AG08395 (cell line): ENCODE measurements at places on chromosomes 5 and 9.
A peak's percentile ranks its signal among the peaks of the same experiment; 100 is the strongest.

GRCh38 chr5:150085191-150085912 is 1.0 kb downstream of the CSF1R start:
- DNase-seq = no peak

- DNase-seq = peak; percentile 82
Observed at GRCh38 chr9:128724744-128725211, 851 bp upstream of the ZDHHC12 start.

GRCh38 chr5:148091991-148092964 is 28.5 kb downstream of the SPINK5 start:
- DNase-seq = no peak

- no peak for DNase-seq
Observed at GRCh38 chr5:111472579-111472978, 39.8 kb downstream of the STARD4 start.

DNA sequence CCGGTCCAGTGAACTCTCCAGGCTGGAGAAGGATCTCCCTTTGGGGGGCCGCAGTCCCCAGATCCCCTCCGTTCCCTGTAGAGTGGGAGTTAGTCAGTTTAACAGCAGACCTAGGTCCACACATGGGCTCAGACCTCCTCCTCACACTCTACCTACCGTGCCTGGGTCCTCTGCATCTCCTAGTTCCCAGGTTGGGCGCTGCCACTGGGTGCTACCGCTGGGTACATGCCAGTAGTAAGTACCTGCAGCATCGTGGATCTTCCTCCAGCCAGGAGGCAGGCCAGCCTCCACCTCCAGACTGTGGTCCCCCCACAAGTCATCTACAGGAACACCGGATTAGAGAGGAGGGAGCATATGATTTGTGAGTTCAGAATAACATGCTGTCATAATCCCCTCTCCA is 802 bp downstream of the APBB3 start:
- DNase-seq = no peak

GRCh38 chr9:69817202-69817601 is 3.4 kb upstream of the CFAP95 start:
- DNase-seq = no peak

GRCh38 chr5:122775550-122776542 is 966 bp downstream of the SNX2 start:
- DNase-seq = peak; percentile 5

DNA sequence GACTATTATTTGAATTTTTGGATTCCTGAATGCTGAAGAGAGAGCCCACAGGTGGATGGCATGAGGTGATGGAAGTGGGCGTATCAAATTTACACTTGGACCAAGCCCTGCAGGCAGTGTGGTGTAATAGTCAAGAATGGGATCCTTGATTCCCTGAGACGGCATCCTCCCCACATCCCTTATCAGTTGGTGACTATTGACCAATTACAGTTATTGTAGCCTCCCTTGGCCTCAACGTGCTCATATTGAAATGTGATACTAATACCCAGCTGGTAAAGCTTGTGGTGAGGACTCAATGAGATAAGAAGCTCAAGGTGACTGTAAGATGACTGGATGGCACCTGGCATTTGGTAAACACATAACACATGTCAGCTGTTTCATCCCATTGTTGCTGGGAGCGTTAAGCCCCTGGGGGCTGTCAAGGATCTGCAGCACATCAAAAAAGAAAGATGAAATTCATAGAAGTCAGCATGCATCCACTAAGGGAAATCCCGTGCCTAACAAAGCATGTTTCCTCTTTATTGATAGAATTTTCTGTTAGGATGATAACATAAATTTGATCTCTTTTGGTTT is 65.6 kb upstream of the IRX2 start:
- no peak for DNase-seq

DNA sequence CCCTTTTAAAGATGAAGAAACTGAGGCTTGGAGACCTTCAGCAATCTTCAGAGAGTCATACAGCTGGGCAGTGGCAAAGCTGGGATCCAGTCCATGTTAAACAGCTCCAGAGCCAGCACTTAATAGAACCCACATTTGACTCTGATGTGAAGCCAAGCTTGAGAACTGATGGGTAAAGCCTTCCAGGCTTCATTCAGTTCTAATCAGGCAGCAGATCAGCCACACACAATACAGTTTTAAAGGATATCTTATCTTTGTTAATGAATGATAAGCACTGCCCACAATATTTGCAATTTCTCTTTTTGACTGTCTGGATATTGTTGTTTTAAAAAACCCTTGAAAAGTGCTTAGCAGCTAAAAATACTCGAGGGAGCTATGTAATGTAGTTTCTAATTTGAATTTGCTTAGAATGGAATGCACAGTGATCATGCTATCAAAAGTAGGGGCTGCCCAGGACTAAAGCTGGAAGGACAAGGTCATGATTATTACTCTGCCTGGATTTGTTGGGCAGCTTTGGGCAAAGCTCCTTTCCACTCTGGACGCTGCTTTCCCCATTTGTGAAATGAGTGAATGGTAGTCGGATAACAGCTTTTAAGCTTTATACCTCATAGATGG is 31.3 kb upstream of the HTR4 start:
- no peak for DNase-seq

DNA sequence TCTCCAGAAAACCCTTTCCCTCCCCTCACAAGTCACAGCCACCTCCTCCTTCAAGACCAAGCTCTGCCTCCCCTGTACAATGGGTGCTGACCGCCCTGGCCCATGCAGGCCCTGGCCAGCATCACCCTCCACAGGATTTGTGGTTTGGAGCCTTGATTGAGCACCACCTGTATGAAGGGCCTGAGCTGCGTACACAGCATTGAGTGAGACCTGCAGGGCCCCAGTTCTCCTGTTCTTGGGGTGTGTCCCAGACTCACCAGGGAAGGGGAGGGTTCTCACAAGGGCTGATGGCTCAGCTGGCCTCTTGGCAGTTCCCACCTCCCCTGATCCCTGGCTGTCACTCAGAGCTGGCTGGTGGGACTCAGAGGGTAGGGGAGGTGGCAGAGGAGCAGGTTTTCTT is 63.7 kb upstream of the IER5L start:
- DNase-seq = no peak

DNA sequence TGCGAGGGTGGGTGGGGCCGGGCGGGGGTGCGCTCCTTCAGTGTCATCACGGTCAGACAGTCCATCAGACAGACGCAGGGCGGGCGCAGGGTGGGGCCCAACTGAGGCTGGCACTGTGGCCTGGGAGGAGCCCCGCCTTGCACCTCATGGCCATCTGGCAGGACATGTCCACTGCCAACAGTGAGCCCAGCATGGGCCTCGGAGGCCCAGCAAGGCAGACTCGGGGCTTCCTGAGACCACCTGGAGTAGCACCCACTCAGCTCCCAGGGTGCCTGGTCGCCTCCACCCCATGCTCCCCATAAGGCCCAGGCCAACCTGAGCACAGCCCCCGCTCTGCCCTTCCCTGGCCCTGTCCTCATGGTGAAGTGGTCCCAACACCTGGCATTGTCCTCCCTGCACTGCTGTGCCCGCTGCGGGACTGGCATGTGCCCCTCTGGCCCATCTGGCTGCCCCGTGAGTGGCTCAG is 8.5 kb upstream of the GPSM1 start:
- no peak for DNase-seq

DNA sequence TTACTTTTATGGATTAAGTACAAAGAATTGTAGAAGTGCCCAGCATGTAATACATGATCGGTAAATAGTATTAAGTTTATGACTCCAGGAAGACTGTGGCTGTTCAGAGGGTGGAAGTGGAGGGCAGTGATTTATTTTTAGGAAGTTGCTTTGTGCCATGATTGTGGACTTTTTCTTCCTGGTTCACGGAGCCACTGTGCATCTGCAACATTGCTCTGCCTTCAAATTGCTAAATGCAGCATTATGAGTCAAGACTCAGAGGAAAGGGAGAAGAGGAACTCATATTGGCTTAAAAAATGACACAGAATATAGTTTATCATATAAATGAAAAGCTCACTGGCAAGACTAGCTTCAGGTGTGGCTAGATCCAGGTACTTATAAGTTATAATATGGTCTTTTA is 301.5 kb downstream of the KCTD16 start:
- no peak for DNase-seq

DNA sequence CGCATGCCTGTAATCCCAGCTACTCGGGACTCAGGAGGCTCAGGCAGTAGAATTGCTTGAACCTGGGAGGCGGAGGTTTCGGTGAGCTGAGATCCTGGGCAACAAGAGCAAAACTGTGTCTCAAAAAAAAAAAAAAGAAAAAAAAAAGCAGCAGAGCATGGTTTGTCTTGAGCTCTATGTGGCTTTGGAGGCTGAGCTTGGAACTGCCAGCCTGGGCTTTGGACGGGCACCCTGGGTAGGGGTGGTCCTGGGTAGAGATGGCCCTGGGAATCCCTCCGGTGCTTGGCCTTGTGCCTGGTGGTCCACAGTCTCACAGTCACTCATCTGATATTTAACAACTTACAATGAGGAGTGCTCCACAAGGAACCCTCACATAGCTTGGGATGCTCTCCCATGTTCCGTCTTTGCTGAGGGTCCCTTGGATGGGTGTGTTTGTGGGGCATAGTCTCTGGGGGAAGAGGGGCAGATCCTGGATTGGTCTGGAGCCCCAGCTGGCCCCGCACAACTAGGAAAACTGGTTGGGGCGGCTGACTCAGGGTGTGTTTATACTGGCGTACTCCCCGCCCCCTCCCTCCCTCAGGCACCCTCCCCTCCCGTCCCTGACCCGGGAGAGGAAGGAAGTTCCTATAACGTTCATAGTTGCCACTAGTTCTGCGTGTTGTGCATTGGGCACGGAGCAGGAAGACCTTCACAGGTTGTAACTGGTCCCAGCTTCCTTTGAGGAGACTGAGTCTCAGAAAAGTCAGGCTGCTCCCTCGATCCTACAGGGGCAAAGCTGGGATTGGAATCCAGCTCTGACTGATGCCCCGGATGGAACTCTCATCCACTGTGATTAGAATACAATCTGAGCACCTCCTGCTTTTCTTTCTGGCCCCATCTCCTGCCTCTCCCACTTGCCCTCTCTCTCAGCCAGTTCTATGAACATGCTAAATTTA is 11.2 kb downstream of the IER5L start:
- DNase-seq = peak; percentile 94

DNA sequence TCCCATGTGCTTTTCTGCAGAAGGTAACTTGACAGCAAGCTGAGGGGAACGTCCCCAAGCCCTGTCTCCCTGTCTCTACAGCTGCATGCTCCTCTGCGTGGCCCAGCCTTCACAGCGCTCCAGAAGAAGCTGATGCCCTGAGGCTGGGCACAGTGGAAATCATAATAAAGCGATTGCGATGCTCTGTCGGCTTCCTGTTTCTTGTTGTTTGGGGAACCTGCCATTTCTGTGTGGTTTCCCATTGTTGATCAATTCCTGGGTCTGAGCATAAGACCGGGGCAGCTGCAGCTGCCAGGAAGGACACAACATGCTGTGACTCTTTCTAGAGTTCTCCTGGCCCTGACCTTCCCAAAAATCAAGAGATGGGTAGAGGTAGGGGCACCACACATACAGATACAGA is 7.2 kb upstream of the DNAJB5 start:
- no peak for DNase-seq
